Astrocyte (in vitro differentiated cells and primary cell): ENCODE measurements at places on chromosomes 16 and 17. TPM values are rescaled to one million over a fixed set of nuclear protein-coding genes. Genes with fewer than 3 reads are reported as not detected.
A peak's percentile ranks its signal among the peaks of the same experiment; 100 is the strongest.

DNA sequence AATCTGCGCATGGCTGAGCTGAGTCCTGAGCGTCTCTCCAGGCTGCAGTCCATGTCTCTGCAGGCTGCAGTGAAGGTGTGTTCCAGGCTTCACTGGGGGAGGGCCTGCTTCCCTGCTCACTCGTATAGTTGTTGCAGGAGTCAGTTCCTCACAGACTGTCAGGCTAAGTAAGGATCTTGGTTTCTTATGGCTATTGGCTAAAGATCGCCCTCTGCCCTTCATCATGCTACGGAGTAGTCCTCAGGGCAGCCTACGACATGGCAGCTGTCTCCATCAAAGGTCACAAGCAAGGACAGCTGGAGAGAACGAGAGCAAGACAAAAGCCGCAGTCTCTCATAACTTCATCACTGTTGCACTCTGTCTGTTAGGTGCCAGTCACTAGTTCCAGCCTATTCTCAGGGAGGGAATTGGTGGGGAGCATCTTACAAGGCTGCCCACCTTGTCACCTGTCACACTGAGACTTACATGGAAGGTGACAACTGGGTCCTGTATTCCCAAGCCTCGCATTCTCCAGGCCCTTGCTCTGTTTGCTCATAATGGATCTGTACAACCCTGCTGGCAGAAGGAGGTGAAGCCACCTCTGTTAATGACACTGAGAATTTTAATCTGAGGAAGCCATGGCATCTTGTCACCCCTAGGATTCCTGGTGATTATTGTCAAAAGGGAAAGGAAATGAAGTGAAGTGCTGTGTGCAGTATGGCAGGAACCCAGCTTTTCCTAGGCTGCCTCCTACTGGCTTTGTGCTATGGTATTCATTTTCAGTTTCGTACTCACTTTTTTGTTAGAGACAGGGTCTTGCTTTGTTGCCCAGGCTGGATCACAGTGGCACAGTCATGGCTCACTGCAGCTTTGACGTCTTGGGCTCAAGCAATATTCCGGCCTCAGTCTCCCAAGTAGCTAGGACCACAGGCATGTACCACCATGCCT, 43.4 kb downstream of the MFSD11 start:
- H3K27ac ChIP-seq = no peak overlapping the region
- no peak overlapping the region for H3K4me3 ChIP-seq
- peaks cover 10% of the 10 kb centered on the region for H3K36me3 ChIP-seq
- H3K27me3 ChIP-seq = no peaks in the 10 kb centered on the region

Gene CRHR1
- total RNA-seq = 0.20 and 0.38 TPM in 2 replicates

DNA sequence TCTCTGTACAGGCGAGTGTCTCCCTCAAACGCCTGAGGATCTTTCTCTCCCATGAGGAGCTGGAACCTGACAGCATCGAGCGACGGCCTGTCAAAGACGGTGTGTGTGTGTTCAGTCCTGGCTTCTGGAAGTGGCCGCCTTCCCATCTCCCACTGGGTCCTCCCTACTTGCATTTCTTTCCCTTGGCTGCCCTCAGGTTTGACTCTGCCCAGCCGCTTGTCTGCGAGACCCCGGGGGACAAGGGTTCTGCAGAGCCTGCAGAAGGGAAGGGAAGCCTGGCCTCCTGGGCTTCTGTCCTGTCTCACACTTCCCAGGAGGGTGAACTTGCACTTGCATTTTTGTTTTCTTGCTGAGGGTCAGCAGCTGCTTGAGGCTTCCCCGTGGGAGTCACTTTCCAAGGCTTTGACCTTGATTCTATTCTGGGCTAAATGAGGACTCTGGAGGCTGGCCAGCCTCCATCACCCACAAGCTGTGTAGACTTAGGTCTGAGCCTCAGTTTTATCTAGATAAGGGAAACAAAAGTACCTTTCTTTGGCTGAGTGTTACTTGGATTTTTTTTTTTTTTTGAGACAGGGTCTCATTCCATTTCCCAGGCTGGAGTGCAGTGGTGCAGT, 122.3 kb downstream of the ABCC1 start:
- DNase-seq = peak; percentile 76
- no peak overlapping the region for H3K27ac ChIP-seq
- H3K4me3 ChIP-seq = no peak overlapping the region

Gene KREMEN2
- total RNA-seq = 7.5 and 8.0 TPM in 2 replicates

GRCh38 chr16:10126686-10127085, 55.5 kb downstream of the GRIN2A start:
- no peaks in the 10 kb centered on the region for H3K36me3 ChIP-seq
- peak; percentile 97 for DNase-seq
- H3K4me3 ChIP-seq = no peak overlapping the region

DNA sequence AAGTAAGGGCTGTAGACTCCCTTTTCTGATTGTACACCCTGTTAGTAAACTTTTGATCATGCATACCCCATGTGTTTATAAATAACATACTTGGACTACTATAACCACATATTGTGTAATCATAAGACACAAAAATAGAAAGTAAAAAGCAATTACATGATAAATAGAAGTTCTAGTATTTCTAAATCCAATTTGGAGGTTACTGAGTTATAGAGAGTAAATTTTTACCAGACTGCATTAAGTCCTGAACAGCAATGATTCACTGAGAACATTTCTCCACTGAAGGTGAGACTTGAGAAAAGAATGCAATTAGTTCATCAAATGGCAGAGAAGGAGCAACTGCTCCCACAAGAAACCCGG, 7.7 kb upstream of the TBKBP1 start:
- DNase-seq = peak; percentile 57
- peaks cover 41% of the 10 kb centered on the region for H3K36me3 ChIP-seq
- H3K4me1 ChIP-seq = peaks cover 21% of the 10 kb centered on the region
- no peaks in the 10 kb centered on the region for H3K27me3 ChIP-seq
- H3K4me3 ChIP-seq = no peak overlapping the region

GRCh38 chr17:66432411-66432957, 130.1 kb downstream of the PRKCA start:
- DNase-seq = no peak
- H3K27me3 ChIP-seq = no peaks in the 10 kb centered on the region
- H3K4me1 ChIP-seq = peaks cover 19% of the 10 kb centered on the region
- no peaks in the 10 kb centered on the region for H3K36me3 ChIP-seq
- peak overlapping the region; percentile 81 for H3K27ac ChIP-seq

DNA sequence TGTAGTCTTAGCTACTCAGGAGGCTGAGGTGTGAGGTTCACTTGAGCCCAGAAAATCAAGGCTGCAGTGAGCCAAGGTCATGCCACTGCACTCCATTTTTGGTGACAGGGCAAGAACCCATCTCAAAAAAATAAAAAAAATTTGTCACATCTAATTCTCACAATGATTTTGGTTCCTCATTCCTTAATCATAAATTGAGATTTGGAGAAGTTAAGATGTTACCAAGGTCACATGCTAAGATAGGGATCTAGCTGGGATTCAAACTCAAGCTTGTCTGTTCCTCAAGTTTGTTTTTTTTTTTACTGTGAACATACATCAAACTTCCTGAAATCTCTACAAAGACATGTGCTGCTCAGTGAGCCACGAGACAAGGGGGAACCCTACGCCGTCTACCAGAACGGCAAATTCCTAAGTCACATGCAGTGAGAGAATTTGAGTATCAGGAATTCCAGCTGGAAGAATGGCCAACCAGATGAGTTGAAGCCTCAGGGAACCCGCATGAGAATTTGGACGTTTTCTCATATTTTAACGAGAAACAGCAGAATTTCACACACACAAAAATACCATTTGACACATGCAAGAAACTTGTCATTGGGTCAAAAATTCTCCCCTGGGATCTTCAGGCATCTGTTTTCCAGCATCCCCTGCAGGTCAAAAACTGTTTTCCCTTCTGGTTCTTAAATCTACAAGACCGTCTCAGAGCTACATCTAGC, 414.1 kb upstream of the GOT2 start:
- no peak for DNase-seq
- H3K4me3 ChIP-seq = no peak overlapping the region
- H3K36me3 ChIP-seq = no peaks in the 10 kb centered on the region
- no peak overlapping the region for H3K27ac ChIP-seq
- H3K4me1 ChIP-seq = no peaks in the 10 kb centered on the region
- H3K27me3 ChIP-seq = no peaks in the 10 kb centered on the region

Gene CCL8
- not detected in 2 replicates for total RNA-seq

Gene HELZ
- 51.2 and 53.4 TPM in 2 replicates for total RNA-seq

DNA sequence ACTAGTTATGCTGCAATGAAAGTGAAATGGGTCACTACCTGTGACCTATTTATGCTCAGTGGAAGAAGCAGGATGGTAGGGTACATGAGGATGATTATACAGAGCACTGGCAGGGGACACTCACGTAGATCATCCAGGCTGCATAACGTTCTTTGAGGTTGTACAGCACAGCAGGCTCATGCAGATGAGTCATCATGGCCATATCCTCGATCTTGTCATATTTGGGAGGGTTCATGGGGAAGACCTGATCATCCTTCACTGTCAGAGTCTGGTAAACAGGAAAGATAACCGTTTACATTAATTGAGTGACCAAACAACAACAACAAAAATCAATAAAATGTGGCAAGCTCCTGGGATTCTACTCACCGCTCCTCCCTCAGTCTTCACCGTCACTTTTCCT, 2.1 kb downstream of the MYH2 start:
- no peak overlapping the region for H3K4me3 ChIP-seq
- H3K27ac ChIP-seq = no peak overlapping the region
- H3K36me3 ChIP-seq = no peaks in the 10 kb centered on the region
- no peaks in the 10 kb centered on the region for H3K4me1 ChIP-seq
- no peaks in the 10 kb centered on the region for H3K27me3 ChIP-seq

Gene FBXL16
- total RNA-seq = 3.7 and 5.2 TPM in 2 replicates

GRCh38 chr16:55044201-55044975, 113.7 kb downstream of the IRX5 start:
- no peaks in the 10 kb centered on the region for H3K36me3 ChIP-seq
- H3K4me1 ChIP-seq = no peaks in the 10 kb centered on the region
- H3K4me3 ChIP-seq = no peak overlapping the region
- H3K27me3 ChIP-seq = peaks cover 2% of the 10 kb centered on the region
- DNase-seq = no peak
- H3K27ac ChIP-seq = no peak overlapping the region

- H3K36me3 ChIP-seq = no peaks in the 10 kb centered on the region
- H3K27ac ChIP-seq = no peak overlapping the region
- H3K4me1 ChIP-seq = no peaks in the 10 kb centered on the region
- no peak overlapping the region for H3K4me3 ChIP-seq
- H3K27me3 ChIP-seq = no peaks in the 10 kb centered on the region
These were observed 43.9 kb downstream of the MEAK7 start for GRCh38 chr16:84460406-84461028.

Gene ALOX15
- total RNA-seq = 0.07 TPM in 1 of 2 replicates, not detected in the other
